Stimulated activated CD4-positive, alpha-beta T cell treated with anti-CD3 and anti-CD28 coated beads, Interleukin-4, amount 100 ng/mL, for 1 hour (primary cell): ENCODE measurements at places on chromosomes 6 and 20.

- no peak for DNase-seq
Observed at GRCh38 chr6:166245148-166245547, 63.0 kb downstream of the PRR18 start.

GRCh38 chr6:31878726-31879125, at the start of gene SLC44A4:
SLC44A4 (minus strand) TSS chr6:31878997; CDS start chr6:31878980, 17 bp downstream.
- DNase-seq: no peak

GRCh38 chr20:38579219-38579910, 1.6 kb upstream of the ADIG start:
- no peak for DNase-seq

DNA sequence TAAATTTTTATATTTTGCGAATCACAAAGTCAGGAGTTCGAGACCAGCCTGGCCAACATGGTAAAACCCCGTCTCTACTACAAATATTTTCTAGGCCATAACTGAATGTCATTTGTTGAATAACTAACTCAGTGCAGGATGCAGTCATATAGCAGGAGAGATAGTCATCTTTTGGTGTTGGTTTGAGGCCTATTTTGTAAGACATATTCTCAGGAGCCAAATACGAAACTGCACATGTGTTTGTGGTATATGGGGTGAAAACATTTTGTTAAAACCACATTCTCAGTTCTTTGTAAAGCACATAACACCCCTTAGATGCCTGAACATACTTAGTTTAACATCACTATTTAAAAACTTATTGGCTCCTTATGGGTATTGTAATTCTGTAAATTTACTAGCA, 4.7 kb upstream of the ENPP5 start:
- no peak for DNase-seq

- no peak for DNase-seq
Observed at GRCh38 chr6:143149771-143150170, 89.1 kb downstream of the AIG1 start.

- DNase-seq: no peak
Observed at GRCh38 chr6:168000198-168001028, 2.9 kb downstream of the KIF25 start.

DNA sequence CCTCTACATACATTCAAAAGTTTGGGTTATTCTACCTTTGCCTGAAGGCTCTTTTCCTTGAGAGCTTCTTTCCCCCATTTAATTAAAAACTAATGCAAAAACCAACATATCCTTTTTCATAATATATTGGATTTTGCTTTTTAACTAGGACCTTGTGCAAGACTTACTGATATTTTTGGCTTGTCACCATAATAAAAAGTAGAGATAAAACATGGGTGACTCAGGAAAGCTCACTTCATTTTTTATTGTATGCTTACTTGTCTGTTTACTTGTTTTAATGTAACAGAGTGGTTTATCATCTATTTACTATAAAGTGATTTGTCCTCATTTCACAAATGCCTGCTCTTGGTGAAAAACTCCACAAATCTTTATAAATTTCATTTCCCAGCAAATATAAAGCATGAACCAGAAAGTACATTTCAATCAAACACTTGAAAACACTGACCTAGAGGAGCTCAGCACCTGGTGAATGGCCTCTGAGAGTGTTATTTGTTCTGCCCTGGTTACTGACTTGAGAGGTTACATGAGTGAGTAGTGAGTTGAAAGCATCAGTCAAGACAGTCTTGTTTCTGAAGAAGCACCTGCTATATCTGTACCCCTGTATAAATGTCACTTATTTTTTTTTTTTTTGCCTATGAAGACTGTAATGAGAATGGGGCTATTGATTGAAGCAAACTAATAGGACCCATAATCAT, 20.8 kb downstream of the ADGRG6 start:
- DNase-seq: no peak

GRCh38 chr20:18815194-18815942, 1.8 kb downstream of the SCP2D1 start:
- no peak for DNase-seq

GRCh38 chr20:16115911-16116552, 457.2 kb downstream of the KIF16B start:
- no peak for DNase-seq

DNA sequence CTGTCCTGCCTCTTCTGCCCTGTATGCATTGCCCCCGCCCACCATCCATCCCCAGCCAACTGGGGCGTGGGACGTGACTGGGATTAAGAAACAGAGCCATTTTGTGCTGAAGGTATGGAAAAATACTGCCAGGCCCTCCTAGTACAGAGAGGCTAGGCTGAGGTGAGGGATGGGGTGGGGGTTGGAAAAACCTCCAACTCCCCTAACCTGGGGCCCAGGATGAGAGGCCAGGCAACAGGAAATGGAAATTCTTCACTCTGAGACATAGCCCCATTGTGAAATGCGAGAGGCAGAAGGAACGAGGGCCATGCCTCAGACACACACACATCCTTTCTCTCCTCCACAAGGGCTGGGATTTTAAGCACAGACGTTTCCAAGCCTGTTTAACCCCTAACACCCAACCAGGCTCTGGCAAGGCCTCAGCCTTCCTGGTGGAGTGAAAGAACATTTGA, 19.9 kb downstream of the KCNK5 start:
- no peak for DNase-seq

- no peak for DNase-seq
Observed at GRCh38 chr6:13664703-13665352, 46.8 kb downstream of the RANBP9 start.

DNA sequence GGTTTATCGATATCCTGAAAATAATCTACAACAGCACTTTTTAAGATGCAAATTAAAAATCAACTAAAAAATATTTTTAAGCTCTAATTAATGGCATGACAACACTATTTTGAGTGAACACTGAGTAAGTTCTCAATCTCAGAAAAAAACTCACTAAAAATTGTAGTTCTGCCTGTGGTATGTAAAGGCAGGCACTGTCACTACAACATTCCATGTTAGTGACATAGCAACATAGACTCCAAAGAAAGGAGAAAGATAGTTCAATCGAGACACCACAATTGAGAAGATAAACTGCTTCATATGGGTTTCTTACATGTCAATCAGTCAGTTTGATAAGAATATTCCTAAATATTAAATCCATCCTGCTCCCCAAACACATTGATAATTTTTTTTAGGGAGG, 38.0 kb downstream of the COL12A1 start:
- DNase-seq: no peak

GRCh38 chr20:44810061-44810390, 320 bp downstream of the RIMS4 start:
- no peak for DNase-seq

GRCh38 chr20:61082720-61083119, 169.3 kb upstream of the CDH4 start:
- DNase-seq: no peak

- DNase-seq: no peak
Observed at GRCh38 chr6:122109075-122109474, 290.4 kb upstream of the HSF2 start.

GRCh38 chr20:4082406-4083097, 67.2 kb upstream of the RNF24 start:
- DNase-seq: peak; percentile 18

GRCh38 chr6:79413562-79414002, 123.6 kb downstream of the LCA5 start:
- DNase-seq: no peak

GRCh38 chr6:107082045-107082444, 33.3 kb downstream of the BEND3 start:
- DNase-seq: no peak

DNA sequence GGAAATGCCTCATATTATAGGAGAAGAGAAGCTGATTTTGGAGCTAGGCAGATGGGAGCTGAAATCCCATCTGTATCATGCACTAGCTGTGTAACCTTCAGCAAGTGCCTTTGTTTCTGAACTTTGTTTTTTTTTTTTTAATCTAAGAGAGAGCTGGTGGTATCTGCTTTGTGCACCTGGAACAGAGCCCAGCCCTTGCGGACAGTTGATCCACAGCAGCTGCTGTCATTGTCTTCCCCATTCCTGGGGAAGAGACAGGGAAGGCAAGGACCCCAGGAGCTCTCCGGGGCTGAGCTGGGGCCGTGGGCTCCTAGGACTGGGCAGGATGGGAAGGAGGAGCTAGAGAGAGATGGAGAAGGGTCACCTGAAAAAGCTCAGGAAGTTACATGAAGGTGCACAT, 92.1 kb downstream of the SYNJ2 start:
- no peak for DNase-seq

- no peak for DNase-seq
Observed at GRCh38 chr6:95292011-95292410, 285.3 kb upstream of the MANEA start.

- DNase-seq: no peak
Observed at GRCh38 chr6:13011612-13012146, 295.1 kb downstream of the PHACTR1 start.

DNA sequence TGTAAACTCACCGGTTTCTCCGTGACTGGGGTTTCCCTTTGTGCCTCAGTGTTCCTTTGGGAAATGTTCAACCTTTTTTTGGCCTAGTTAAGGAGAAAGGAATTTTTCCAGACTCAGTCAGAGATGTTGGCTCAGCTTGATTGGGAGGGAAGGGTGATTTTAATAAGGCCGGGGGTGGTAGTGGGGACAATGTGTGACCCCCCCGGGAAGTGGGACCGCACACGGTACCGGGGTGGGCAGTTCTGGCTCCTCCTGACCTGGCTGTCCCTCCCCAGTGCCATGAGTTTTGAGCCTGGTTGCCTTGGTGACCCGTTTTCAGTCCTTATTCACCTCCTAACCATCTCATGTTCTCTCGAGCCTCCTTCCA, 132.7 kb downstream of the SNX5 start:
- no peak for DNase-seq

- DNase-seq: no peak
Observed at GRCh38 chr6:134637847-134638437, 312.0 kb downstream of the ALDH8A1 start.

GRCh38 chr20:56469077-56469449, 636 bp downstream of the RTF2 start:
- no peak for DNase-seq

- no peak for DNase-seq
Observed at GRCh38 chr20:14488756-14489479, 151.5 kb upstream of the FLRT3 start.

DNA sequence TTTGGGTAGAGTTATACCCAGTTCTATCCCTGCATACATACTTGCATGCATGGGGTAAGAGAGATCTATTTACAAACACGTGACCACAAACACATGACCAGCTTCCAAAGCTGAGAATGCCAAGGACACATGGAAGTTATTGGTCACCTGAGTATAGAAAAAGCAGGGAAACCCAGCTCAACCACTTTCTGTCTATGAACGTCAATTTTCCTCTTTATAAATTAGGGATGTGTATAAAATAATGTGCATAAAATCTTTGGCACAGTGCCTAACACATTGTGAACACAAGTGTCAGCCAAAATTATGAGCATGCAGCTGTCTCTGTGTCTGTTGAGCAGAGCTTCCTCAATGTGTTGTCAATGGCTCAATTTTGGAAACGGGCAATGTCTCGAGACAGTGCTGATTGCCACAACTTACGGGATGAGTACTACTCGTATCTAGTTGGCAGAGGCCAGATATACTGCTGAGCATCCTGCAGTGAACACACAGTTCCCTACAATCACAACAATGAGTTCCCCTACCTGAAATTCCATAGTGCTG, 44.9 kb downstream of the TPD52L1 start:
- DNase-seq: no peak

DNA sequence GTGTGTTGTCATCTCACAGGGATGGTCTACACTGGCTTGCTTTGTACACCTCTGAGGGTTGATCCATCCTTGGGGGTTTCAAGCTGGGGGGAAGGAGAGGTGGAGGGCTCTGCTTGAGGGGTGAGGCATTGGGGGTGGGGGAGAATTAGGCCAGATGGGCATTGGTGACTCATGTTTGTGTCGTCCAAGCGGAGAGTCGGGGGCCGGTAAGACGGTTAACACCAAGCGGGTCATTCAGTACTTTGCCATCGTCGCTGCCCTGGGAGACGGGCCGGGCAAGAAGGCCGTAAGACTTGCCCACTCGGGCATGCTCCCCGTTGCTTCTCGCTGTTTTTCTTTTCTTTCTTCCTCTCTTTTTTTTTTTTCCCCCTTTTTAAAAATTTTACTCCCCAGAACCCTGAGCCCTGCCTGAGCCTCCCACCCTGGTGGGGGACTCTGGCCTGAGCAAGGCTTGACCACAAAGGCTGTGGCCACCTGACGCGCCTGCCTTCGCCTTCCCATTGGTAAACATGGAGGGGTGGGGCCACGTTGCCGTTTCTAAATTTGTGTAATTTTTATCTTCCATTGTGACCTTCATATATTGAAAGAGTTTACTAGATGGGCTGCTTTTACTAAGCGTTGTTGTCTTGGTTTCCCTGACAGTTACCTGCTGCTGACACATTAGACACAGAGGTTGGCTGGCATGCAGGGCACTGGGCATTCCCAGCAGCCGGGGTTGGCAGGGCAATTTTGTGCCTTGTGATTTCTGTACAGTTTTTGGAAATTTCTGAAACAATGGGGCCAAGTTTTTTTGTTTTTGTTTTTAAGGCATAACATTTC, 26.8 kb downstream of the MYH7B start:
- no peak for DNase-seq

- no peak for DNase-seq
Observed at GRCh38 chr6:88913471-88913870, 49.9 kb downstream of the RNGTT start.

- DNase-seq: no peak
Observed at GRCh38 chr6:45686841-45687569, 309.3 kb upstream of the SUPT3H start.

GRCh38 chr6:80402266-80402665, 295.8 kb downstream of the BCKDHB start:
- no peak for DNase-seq

GRCh38 chr20:48783533-48784272, 44.1 kb downstream of the PREX1 start:
- DNase-seq: no peak

- DNase-seq: no peak
Observed at GRCh38 chr6:29510746-29511300, 23.1 kb upstream of the MAS1L start.

DNA sequence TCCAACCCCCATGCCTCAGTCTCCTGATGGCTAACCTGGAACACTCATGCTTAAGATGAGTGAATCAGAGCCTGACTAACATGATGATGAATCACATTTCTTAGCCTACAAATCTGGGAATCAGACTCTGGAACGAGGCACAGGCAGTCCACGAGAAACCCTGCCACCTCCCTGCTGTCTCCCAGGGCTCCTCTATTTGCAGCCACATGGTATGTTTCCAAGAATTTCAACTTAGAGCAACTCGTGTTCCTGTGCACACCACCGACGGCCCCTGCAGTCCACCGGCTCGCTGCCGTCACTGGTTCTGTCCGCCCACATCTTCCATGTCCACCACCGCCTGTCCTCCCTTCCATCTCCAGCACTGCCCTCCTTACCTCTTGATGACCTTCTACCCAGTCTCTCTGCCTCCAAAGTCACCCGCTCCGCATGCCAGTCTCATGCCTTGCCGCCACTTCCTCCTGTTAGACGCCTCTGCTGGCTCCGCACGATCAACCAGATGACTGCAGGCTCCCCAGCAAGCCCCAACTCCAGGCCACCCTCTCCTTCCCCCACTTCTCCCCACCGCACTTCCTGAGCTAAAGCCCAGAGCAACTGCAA, 87.6 kb downstream of the AGPAT4 start:
- DNase-seq: no peak

DNA sequence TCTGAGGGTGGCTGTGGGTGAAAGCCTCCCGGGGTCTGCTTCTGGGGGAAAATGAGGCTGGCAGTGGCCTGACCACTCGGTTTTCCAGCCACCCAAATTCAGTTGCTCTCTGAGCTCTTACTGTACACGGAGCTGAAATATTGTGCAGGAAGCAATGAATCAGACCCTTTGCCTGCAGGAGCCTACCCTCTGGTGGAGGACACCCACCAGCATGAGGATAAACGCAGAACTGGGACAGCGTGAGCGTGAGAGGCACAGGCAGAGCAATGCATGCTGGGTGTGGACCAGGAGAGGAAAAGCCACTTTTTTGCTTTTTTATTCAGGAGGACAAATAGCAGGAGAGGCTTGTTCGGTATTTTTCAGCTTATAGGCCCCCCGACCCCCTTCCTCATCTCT, 298.0 kb downstream of the QKI start:
- no peak for DNase-seq
